ENCODE measurements at places on chromosomes 12 and 14.

- DNase-seq = peak; percentile 29
Measured at GRCh38 chr12:14394317-14395073, 29.0 kb downstream of the ATF7IP start.

DNA sequence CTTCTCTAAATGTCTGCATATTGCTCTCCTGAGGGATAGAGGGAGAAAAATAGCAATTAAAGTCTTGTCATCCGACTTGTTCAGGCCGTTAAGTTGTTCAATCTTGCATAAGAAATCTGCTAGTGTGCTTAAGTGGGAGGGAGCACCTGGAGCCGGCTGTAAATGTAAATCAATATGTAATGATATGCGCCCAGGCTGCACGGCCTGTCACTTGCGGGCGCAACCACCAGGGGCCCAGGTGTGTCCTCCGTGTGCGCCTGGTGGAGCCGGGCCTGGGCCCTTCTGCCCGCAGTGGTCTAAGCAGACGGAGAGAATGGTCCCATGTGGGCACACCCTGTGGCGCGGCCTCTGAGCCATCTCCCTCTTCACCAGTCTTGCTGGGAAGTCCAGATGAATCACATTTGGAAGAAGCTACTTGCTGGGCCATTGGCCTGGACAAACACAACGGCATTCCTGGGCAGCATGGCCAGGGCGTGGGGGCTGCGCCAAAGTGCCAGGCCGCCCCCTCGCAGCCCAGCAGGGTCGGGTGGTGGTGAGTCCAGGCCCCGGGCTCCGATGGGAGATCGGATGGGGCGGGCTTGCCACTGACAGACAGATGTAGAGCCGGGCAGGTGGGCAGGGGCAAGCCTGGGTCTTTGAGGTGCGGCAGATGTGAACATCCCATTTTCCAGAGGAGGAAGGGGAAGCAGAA, 193.3 kb upstream of the C14orf180 start:
- DNase-seq = no peak

DNA sequence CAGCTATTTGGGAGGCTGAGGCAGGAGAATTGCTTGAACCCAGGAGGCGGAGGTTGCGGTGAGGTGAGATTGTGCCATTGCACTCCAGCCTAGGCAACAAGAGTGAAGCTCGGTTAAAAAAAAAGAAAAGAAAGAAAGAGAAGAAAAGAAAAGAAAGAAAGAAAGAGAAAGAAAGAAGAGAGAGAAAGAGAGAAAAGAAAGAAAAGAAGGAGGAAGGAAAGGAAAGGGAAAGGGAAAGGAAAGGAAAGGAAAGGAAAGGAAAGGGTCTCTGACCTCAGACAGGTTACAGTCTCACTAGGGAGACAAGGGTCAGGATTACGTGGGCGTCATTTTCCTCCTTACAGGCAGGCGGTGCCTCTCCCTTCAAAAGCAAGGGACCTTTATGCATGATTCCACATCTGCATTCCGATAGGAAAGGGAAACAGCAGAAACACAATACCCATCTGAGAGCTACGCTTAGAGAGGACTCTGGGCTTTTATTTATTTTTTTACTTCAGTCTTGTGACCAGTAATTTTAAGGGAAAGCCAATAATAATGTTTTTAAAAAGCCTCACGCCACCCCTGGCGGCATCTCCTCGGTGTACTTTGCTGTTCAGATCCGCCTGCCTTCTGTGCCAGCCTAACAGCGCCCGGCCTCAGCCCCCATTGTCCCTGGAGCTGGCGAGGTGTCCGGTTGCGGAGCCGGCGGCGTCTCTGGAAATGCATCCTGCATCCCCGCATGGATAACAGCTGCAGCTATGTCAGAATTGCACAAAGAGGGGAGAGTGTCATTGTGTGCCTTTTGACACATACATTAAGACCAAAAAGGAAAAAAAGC, 945 bp upstream of the HIP1R start:
- DNase-seq = no peak

DNA sequence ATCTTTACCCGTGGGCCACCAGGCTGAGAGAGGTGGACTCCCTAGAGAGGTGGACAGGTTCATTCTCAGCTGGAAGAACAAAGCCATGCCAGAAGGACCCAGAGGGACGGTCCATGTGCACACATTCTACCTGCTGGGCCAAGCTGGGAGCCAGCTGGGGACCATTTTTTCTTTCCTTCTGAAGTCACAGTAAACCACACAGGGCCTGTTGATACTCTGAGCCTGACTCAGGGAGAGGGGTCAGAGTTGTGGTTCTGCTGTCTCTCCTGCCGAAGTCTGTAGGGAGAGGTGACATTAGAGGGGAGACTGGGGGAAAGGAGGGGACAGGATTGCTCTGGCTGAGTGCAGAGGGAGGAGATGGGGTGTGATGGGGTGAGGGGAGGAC, 148.6 kb downstream of the TSPAN9 start:
- no peak for DNase-seq

DNA sequence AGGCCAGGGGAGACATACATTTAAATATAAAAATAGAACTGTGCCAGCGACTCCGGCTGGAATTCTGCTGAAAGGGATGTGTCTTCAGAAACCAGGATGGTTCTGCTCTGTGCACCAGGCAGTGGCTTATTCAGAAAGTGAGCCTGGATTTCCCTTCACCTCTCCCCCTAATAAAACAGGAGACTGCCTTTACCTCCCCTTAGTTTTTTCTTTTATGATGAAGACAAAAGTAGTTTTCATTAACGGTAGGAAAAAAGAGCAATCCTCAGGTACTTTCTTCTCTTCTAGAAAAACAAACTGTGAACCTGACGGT, 346 bp downstream of the SLC7A8 start:
- no peak for DNase-seq

- DNase-seq = no peak
Measured at GRCh38 chr14:52987042-52987441, 36.2 kb upstream of the FERMT2 start.
